ENCODE measurements at places on chromosomes 4 and X.

GRCh38 chr4:5626913-5627312, 81.4 kb downstream of the EVC2 start:
- no peak for DNase-seq

DNA sequence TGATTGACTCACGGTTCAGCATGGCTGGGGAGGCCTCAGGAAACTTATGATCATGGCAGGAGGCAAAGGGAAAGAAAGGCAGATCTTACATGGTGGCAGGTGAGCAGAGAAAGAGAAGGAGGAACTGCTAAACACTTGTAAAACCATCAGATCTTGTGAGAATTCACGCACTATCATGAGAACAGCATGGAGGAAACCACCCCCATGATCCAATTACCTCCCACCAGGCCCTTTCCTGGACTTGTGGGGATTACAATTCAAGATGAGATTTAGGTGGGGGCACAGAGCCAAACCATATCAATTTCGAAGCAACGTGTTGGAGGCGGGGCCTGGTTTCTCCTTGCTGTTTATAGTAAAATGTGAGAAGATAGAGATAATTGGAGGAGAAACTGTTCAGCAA, 167.4 kb downstream of the GABRB1 start:
- DNase-seq = no peak

DNA sequence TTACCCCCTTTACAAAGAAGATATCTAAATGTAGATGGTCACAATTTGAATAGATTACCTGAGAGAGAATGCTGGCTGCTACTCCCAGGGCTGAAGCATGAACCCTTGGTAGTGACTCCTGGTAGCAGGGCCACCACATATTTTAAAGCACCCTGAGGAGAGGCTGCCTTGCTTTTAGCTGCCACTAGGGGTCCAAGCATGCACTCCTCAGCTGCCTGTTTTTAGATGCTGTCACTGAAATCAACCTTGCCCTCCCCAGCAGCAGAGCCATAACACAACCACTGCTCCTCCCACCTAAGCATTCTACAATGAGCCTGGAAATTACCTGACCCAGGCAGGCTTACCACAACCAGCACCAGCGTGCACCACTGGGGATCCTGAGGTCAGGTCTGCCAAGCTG, 850.9 kb downstream of the FAM133A start:
- no peak for DNase-seq

GRCh38 chrX:25143596-25143995, 127.8 kb upstream of the ARX start:
- DNase-seq = no peak

DNA sequence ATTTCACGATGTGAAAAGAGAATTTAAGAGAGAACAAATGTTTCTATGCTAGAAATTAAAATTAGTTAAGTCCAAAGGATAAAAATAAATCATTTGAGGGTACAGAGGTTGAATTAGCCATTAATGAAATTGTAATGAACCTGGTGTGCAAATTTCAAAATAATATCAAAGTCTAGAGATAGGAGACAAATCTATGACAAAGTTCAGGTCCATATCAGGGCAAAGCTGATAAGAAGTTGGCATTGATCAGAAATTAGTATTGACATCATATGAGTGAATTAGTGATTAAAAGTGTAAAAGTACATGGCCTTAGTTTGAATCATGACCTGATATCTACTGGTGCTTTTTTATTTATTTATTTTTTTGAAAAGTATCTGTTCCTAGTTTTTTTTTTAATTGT, 33.8 kb upstream of the UGT2A3 start:
- no peak for DNase-seq
